PC-9 (cell line): ENCODE measurements at places on chromosomes 2 and 18. TPM values are rescaled to one million over a fixed set of nuclear protein-coding genes. Genes with fewer than 3 reads are reported as not detected.

The CHRND gene
- not detected in 2 replicates for total RNA-seq

The DOCK10 gene
- total RNA-seq: 28.9 and 33.6 TPM in 2 replicates

The ANKRD53 gene
- not detected in 2 replicates for total RNA-seq

The CDCA7 gene
- 26.1 and 34.2 TPM in 2 replicates for total RNA-seq

The IL36RN gene
- 1.0 and 1.7 TPM in 2 replicates for total RNA-seq

The NAT8 gene
- total RNA-seq: not detected in 2 replicates

The RAD51AP2 gene
- total RNA-seq: not detected in 2 replicates

The ALLC gene
- not detected in 2 replicates for total RNA-seq
